Tongue (tissue), 3 donors: ENCODE measurements at places on chromosomes 13 and 19. TPM values are rescaled to one million over a fixed set of nuclear protein-coding genes. Genes with fewer than 3 reads are reported as not detected.

GRCh38 chr13:29021717-29022116 lies 201.6 kb downstream of the MTUS2 start:
- no peak for DNase-seq

Gene CNFN
- 1.6 TPM for total RNA-seq

GRCh38 chr19:36115453-36116343 lies at the start of gene TBCB:
Gene TBCB, plus strand, starts transcription at chr19:36115468. Its CDS starts 93 bp downstream, at chr19:36115561.
- DNase-seq: no peak

GRCh38 chr13:96294930-96295881 lies 205.3 kb downstream of the HS6ST3 start:
- DNase-seq: peak; percentile 65

Gene MAG
- total RNA-seq: 2.3 TPM

DNA sequence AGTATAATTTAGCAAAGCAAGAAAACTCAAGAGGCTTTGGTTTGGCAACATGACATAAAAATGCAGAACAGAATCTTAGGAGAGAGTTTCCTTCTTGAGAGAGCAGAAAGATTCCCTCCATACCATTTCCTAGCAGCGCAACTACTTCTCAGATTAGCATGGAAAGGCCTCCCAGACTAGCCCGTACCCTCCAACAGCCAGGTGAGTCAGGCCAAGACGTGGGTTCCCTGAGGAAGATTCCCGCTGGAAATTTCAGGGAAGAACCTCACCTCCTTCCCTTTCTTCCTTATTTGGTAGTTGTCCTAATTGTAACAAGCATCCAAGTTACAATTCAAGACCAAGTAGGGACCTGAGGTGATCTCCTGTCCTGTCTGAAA lies 12.3 kb downstream of the COL4A2 start:
- no peak for DNase-seq

Gene ZNF677
- 19.0 TPM for total RNA-seq

Gene COL5A3
- 89.1 TPM for total RNA-seq

- DNase-seq: peak; percentile 80
These were observed 541 bp upstream of the RSPH6A start for GRCh38 chr19:45815481-45816216.

Gene ZNF880
- 27.4 TPM for total RNA-seq

GRCh38 chr13:48731957-48732569 lies 78.3 kb downstream of the CYSLTR2 start:
- peak; percentile 36 for DNase-seq

- peak; percentile 16 for DNase-seq
These were observed 1.7 kb downstream of the MIER2 start for GRCh38 chr19:342801-343421.

GRCh38 chr19:42353341-42354015 lies 28.0 kb downstream of the MEGF8 start:
- DNase-seq: no peak

Gene ZNF729
- total RNA-seq: 0.10 TPM

- no peak for DNase-seq
These were observed 41.0 kb downstream of the ANKRD10 start for GRCh38 chr13:110873639-110874507.

DNA sequence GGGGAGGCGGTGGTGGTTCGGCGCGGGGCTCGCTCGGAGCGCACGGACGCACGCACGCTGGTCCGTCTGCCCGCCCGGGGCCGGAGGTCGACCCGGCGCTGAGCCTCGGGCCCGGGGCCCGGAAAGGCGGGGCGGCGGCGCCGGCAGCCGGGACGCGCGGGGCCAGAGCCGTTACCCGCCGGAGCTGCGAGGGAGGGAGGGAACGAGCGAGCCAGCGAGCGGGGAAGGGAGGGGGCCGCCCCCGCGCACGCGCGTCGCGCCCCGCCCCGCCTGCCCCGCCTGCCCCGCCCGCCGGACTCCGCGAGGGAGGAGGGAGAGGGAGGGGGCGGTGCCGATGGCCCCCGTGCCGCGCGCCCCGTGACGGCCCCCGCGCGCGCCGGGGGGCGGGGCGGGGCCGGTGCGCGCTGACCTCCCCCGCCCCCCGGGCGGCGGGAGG lies 15.0 kb downstream of the CIC start:
- peak; percentile 91 for DNase-seq

Gene TMPRSS9
- total RNA-seq: 0.31 TPM

- DNase-seq: no peak
These were observed 12.9 kb upstream of the CXCL17 start for GRCh38 chr19:42455621-42456081.

Gene RASAL3
- 0.51 TPM for total RNA-seq

GRCh38 chr19:57829316-57829715 lies 783 bp upstream of the ZNF587B start:
- DNase-seq: no peak

- DNase-seq: no peak
These were observed 48.6 kb upstream of the TCF3 start for GRCh38 chr19:1700733-1701663.

DNA sequence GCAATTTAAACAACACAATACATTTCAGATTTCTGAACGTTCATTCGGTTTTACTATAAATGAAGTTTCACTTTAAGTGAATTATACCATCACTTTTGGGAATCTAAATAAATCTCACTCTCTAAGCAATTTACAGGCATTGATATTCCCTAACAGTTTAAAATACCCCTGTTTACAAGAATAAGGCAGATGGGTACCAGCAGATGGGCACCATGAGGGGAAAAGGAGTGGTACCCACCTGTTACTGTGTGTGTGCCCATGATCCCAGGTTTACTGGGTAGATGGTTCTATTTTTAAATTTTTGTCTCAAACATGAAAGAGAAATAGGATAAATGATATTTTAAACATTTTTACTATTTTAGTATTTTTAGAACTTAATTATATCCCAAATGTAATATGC lies 212.9 kb downstream of the PCDH9 start:
- DNase-seq: no peak

DNA sequence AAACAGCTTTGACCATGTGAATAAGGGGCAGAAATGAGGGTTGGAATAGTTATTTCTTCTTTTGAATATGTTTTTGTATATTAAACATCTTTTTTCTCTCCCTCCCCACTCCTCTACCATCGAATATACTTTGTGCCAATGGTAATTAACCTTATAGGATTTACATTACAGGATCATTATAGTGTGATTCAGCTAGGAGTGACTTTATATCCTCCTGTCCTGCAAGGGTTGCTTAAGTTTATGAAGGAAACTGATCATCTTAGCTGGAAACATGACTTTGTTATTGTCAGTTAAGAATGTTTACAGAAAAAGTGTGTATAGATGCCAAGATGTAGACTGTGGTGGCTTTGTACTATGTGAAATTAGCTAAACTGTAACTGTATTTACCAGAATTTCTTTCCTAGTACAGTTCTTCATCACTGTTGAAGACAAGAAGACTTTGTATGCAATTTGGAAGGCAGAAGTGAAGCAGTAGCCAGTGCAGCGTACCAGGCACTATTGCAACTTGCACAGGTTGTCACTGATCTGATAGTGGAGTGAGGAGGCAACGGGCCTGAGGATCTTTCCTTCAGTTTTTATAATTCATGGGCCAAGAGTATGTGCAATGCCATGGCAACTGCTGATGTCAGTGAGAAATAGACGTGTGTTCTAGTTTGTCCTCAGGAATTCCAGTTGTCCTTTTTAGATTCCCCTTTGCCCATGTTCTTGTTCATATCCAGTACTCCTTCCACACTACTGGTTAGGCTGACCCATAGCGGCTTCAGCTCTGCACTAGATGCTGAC lies 8.2 kb upstream of the PAN3 start:
- no peak for DNase-seq

GRCh38 chr19:4579389-4579788 lies 19.9 kb upstream of the SEMA6B start:
- DNase-seq: no peak

Gene UBE2L5
- not detected for total RNA-seq

DNA sequence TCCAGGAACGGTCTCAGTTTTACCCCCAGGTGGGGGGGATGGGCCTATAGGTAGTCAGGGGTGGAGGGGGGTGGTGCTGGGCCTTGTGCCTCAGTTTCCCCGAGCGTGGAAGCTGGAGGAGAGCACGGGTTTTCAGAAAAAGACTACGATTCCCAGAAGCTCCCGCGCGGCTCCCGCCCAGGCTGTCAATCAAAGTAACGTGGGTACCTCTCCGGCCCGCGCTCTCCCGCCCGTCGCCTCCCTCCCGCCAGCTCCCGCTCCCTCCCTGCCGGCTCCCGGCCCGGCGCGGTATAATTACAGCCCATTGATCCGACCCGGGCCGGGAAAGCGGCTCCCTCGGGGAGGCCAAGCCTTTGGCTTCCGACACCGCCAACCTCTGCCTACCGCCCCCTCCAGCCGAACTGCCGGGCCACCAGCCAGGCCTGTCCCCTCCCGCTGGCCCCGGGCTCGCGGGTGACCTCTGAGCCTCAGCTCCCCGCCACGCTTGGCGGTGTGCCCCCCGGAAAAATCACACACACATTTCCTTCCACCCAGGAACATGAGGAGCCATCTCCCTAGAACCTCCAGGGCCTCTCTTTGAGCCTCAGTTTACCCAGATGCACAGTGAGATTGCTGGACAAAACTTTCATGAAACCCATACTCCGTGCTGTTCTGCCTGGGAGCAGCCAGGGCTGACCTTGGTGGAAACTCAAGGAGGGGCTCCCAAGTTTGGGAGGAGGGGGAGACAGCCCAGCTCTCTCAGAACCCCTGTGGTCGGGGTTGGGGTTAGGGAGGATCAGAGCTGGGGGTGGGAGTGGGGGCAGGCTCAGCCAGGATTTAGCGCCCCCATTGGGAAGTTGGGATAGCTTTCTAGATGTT lies 7.3 kb upstream of the TLE2 start:
- peak; percentile 98 for DNase-seq

DNA sequence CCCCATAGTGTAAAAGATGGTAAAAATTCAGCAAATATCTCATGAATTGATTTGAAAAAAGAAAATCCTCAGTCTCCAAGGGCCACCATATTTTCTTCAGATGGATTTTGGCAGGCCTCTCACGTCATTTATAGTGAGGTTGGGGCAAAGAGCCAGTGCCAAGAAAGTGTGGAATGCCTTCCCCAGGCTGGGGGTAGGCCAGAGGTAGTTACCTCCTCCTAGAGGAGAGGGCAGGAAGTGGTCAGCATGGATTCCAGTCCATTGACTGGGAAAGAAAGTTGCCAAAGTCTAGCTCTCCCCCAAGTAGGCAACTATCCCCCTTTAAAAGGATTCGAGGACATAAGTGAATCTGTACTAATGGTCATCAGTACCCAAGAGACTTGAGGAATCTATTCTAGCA lies 68.4 kb upstream of the KCTD4 start:
- DNase-seq: no peak

- no peak for DNase-seq
These were observed 170.8 kb downstream of the NUFIP1 start for GRCh38 chr13:44818428-44818827.

DNA sequence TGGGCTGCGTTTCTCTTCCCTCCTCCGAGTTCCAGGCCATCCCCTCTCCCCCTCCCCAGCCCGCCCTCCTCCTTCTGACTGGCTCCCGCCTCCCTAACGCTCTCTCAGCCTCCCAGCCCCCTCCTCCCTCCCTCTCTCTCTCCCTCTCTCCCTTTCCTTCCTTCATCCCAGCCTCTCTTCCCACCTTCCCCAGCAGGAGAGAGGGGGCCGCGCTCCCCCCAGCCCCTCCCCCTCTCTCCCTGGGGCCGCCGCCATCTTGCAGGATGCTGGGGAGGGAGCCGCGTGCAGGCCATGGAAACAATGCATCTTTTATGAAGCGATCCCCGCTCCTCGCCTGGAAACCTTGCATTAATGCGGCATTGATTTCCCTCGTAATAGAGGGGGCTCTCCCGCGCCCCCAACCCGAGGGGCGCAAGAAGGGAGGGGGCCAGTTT lies 42.6 kb upstream of the ADGRL1 start:
- peak; percentile 95 for DNase-seq

DNA sequence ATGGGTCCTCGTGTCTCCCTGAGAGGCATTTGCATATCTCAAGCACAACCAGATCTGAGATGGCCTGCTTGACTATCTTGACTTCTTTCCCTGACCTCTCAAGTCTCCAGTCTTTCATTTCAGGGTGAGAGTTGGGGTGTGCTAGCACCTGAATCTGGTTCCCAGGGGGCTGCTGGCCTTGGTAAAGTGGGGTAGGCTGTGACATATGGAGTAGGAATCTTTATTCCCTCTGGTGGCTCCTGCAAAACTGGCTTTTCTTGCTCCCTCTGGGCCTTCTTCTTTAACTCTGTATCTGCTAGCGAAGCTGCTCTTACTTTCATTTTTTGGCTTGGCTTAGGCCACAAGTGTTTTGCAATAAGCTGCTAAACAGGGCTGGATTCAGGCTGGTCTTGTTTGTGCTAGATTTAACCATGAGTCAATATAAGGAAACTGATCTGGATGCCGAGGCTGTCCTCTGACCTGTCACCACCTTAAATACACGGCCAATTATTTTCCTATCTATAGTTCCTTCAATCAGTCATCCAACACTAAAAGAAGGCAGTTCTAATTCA lies 42.3 kb downstream of the ZNF493 start:
- no peak for DNase-seq

Gene NCR1
- total RNA-seq: not detected

- DNase-seq: no peak
These were observed 39.5 kb downstream of the COMP start for GRCh38 chr19:18751571-18751970.

Gene CABP5
- not detected for total RNA-seq

Gene NAPSA
- 0.51 TPM for total RNA-seq

Gene C3
- total RNA-seq: 27.8 TPM

Gene ZIC2
- total RNA-seq: not detected

Gene PSG2
- not detected for total RNA-seq

DNA sequence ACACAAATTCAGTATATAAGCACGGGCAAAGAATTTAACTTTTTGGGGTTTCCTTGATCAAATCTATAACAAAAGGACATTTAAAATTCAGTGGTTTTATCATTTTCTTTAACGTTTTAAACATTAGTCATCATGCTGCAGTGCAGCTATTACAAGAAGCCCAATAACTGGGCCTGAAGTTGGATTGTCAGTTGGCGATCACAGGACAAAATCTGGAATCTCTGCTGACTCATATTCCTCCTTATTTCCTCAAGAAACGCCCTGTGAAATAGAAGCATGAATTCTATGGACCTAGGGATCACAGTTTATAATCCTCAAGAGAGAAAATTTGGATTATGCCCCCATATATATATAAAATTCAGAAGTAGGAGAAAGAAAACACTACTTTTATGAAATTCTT lies 971.6 kb upstream of the MIR17HG start:
- no peak for DNase-seq

DNA sequence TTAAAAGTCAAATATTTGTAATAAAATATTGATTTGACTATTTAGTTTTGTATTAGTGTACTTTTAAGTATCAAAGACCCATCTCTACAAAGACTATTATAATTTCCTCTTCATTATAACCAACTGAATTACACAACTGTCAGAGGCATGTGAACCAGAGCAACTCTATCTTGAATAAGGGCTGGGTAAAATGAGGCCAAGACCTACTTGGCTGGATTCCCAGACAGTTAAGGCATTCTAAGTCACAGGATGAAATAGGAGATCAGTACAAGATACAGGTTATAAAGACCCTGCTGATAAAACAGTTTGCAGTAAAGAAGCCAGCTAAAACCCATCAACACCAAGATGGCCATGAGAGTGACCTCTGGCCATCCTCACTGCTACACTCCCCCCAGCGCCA lies 36.2 kb upstream of the ATP12A start:
- DNase-seq: no peak

GRCh38 chr19:16571283-16571682 lies 932 bp downstream of the SLC35E1 start:
- DNase-seq: no peak
